Ovary (tissue), 10 donors: ENCODE measurements at places on chromosomes 3 and 15.
A peak's percentile ranks its signal among the peaks of the same experiment; 100 is the strongest.

- DNase-seq: no peak
These were observed 17.5 kb downstream of the ABI3BP start for GRCh38 chr3:100975714-100976113.

DNA sequence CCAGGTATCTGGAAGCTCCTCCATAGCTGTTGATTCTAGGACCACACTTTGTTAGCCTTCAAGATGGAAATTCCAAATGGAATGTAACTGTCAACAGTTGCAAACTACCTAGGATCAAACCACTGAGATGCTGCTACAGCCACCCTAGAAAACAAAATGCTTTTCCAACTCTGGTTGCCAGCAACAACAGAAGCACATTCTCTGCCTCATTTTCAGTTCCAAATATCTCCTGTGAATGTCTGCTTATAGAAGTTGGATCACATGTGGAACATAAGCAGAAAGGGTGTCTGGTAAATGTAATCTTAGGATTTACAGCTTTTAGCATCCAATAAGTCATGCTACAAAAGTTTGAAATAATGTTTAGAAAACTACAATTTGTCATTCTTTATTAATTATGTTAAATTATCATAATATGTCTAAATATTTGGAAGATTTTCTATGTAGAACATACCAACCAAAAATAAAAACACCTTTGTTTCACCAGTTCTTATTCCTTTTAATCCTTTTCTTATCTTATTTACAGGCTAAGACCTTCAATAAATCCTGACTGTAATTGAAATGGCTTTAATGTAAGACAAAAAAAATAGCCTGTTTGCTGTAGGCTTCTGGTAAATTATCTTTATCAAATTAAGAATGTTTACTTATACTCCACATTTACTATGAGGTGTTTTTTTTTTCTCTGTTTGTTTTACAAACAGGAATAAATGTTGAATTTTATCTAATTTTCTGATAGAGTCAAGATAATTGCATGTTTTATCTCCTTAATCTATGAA lies 687.1 kb downstream of the IGSF11 start:
- no peak for DNase-seq

DNA sequence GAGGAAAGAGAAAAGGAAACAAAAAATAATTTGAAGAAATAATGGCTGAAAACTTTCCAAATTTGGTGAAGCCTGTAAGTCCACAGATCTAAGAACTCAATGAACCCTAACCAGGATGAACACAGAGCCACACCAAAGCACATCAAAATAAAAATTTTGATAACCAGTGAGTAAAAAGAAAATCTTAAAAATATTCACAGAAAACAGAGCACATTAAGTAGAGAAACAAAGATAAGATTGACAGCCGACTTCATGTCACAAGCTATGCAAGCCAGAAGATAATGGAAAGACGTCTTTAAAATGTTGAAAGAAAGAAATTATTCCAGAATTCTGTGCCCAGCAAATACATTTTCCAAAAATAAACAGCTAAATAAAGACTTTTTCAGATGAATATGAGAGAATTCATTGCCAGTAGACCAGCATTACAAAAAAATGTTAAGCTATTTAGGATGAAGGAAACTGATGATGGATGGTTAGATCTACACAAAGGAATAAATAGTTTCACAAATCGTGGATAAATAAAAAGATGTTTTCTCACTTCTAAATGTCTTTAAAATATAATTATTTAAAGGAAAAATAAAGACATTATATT lies 140.2 kb upstream of the SKOR1 start:
- no peak for DNase-seq

DNA sequence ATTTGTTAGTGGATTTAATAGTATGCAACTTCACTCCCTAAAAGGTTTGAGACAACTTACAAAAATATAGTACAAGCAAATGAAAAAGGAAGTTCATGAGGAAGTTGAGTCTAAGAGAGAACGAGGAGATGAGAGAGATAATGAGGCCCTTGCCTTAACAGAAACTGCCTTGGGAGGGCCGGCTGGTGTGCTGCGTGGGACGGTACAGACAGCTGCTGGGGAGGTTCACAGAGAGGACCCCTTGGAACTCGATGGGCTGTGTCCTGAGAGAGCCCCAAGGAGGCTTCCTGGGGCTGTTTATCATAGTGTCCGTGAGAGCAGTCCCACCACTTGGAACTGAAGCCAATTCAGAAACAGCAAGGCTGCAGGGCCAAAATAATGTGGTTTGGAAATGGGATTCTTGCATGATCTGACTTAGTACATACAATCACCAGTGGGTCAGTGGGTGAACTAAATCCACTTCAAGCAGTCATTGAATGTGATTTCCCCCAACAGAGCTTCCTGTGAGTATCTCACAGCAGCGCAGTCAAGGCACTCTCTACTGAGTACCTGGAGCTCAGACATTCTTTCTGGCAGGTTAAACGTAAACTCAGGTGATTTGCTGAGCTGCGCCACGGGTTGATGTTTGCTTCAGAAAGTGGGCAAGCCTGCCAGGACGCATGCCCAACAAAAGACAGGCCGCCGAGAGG lies 90.8 kb downstream of the CRTC3 start:
- no peak for DNase-seq

DNA sequence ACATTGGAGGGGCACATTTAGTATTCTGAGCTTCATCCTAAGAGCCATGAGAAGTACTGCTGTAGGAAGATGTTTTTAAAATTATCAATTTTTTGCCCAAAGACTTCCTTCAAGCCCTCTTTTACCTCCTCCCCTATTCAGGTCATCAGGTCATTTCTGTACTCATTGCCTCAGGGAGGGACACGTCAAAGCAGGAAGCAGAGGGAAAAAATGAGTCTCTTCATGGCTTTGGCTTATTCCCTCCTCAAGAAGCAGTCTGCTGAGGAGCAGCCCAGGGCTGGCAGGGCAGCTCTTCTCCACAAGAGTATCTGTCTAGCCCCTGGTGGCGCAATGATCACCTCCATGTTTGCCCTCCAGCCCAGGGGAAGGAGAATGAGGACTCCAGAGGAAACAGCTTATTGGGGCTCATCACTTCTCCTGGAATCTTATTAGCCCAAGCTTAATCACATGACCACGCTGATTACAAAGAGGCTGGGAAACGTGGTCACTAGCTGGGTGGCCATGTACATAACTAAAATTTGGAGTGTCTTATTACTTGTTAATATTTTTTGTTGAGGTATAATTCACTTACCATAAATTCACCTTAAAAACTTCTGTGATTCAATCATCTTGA lies 44.2 kb upstream of the GATA2 start:
- DNase-seq: no peak

DNA sequence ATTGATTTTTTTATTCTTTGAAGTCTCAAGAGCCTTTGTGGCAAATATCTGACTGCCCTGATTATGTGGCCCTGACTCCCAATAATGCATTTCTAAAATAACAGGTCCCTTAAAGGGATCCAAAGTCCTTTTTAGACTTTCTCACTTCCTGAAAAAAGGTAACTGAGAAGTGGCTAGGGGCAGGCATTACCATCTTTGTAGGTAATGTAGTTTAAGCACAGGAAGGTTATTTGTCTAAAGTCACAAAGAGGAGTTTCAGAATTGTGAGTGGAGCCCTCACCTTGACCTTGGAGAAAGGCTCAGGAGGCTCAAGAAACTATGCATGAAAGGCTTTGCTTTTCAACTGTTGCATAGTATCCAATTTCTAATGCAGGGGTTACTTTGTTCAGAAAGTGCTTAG lies 142.9 kb upstream of the MRPL3 start:
- no peak for DNase-seq

DNA sequence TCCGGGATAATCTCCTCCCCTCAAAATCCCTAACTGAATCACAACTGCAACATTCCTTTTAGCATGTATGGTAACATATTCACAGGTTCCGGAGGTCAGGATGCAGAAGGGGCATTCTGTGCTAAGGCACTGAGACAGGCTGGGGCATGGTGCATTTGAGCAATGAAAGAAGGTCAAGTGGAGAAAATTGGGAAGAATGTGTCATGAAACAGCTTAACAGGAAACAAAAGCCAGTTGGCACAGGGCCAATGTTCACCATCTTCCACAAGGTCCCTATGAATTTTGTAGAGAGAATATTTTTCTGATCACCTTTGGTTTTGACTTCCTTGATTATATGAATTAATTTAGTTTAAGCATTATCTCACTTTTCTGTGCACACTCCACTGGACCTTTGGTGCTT lies 587.7 kb upstream of the NR2F2 start:
- peak; percentile 40 for DNase-seq

DNA sequence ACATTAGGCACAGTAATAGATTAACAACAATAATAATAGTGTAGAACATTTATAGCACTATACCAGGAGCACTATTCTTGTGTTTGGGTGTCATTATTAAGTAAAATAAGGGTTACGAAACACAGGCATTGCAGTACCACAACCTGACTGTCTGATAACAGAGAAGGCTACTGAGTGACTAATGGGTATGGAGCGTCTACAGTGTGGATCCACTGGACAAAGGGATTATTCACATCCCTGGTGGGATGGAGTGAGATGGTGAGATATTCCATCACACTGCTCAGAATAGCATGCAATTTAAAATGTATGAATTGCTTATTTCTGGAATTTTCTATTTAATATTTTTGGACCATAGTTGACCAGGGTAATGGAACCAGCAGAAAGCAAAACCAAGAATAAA lies 18.2 kb downstream of the MINDY4B start:
- no peak for DNase-seq

DNA sequence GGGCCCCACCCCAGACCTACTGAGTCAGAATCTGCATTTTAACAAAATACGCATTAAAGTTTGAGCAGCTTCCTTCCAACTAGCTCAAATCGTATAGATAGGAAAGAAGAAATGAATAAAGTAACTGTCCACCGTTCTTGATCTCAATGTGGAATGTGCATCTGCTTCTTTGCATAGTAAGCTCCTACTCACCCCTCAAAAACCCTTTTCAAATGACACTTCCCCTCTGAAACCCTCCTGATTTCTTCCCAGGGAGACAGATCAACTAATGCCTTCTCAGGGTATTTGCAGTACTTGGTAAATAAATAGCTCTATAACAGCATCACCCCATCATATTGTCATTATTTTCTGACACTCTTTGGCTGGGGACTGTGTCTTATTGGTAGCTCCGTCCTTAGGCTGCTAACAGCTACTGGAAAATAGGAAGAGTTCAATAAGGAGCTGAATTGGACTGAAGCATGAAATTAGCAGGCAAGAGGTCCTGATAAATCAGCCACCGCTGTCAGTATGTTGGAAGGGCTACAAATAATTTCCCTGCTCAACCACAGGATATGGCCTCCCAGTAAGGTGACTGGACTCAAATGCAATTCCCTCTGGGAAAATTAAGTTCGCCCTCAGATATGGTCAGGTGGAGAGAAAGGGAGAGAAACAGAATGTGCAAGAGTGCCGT lies 10.2 kb downstream of the OXTR start:
- no peak for DNase-seq

GRCh38 chr3:123447749-123448517 lies 957 bp downstream of the ADCY5 start:
- peak; percentile 66 for DNase-seq
